Activated T-cell treated with anti-CD3 and anti-CD28 coated beads, Interleukin-2, amount 50 U/mL, for 4 hours (primary cell): ENCODE measurements at places on chromosomes 7 and 10. TPM values are rescaled to one million over a fixed set of nuclear protein-coding genes. Genes with fewer than 3 reads are reported as not detected.

GRCh38 chr7:70241536-70242175, 643.4 kb downstream of the AUTS2 start:
- DNase-seq = no peak

- DNase-seq = no peak
These were observed 39.3 kb downstream of the RAPGEF5 start for GRCh38 chr7:22317632-22318031.

GRCh38 chr10:71426058-71426605, 29.4 kb downstream of the CDH23 start:
- no peak for DNase-seq

GRCh38 chr7:617614-618538, 98.2 kb upstream of the PDGFA start:
- no peak for DNase-seq

DNA sequence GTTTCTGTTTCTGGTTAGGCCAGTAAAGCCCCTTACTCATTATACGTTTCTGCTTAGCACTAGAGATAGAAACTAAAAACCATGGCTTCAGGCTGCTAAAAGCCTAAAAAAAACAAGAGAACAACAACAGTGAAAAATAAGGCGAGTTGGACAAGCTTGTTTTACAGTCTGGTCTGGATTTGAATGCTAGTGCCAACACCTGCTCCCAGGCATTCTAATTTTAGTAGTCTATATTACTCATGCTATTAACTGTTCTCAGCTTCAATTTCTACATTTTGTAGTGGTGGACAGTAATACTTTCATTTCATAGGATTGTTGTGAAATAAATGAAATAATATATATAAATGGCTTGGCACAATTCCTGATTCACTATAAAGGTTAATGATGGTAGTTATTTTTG, 108.5 kb downstream of the HBP1 start:
- DNase-seq = no peak

DNA sequence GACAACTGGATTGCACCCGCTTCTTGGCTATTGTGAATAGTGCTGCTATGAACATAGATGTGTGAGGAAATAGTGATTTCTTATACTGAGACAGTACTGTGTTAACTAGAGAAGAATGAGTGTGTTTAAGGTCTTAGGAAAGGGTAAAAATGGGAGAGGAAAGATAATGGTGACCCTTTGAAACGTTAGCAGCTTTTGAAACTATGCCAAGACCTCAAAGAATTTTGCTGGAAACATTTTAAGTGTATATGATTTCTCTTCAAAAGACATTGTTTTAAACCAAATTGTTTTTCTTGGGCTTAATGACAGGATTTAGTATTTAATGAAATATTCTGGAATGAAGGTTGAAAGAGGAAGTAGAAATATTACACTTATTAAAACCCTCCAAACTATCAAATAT, 100.8 kb upstream of the ARHGAP21 start:
- no peak for DNase-seq

- peak; percentile 19 for DNase-seq
These were observed 51.6 kb downstream of the SMKR1 start for GRCh38 chr7:129553899-129554461.

DNA sequence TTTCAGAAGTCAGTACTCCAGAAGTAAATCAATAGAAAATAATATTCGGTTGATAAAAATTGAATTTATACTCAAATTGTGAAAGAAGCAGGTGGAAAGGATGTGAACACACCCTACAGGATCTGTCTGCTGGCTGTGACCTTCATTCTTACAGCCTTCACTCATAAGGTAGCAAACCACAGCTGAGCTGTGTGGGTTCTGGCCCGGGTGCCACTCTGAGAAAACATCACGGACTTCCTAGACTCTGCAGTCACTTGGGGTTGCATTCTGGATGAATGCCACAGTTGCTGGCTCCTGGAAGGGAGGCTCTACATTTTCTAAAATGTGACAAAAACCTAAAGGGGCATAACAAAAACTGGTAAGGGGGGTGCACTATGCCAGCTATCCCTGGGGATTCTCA, 36.0 kb upstream of the ABLIM1 start:
- no peak for DNase-seq

GRCh38 chr7:2028733-2029132, 204.0 kb downstream of the MAD1L1 start:
- no peak for DNase-seq

GRCh38 chr7:74202841-74203556, 6.8 kb upstream of the LAT2 start:
- DNase-seq = no peak

DNA sequence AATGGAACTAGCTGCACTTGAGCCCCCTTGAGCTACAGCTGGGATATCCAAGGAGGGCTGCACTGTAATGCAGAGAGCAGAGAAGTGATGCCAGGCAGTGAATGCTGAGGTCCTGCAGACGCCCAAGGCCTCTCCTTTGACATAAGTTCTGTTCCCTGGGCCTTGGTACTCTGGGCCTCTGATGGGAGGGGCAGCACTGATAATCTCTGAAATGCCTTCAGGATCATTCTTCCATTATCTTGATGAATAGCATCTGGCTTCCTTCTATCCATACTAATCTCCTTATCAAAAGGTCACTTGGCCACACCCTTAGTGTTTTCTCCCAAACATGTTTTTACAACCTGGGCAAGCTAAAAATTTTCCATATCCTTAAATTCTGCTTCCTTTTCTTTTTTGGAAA, 6.9 kb downstream of the GRB10 start:
- DNase-seq = no peak

- DNase-seq = no peak
These were observed 52.7 kb downstream of the FIGNL1 start for GRCh38 chr7:50397320-50397970.

- DNase-seq = no peak
These were observed 12.9 kb upstream of the PDGFA start for GRCh38 chr7:532379-533143.

GRCh38 chr10:79067241-79068202, 1.2 kb upstream of the ZMIZ1 start:
- peak; percentile 78 for DNase-seq

DNA sequence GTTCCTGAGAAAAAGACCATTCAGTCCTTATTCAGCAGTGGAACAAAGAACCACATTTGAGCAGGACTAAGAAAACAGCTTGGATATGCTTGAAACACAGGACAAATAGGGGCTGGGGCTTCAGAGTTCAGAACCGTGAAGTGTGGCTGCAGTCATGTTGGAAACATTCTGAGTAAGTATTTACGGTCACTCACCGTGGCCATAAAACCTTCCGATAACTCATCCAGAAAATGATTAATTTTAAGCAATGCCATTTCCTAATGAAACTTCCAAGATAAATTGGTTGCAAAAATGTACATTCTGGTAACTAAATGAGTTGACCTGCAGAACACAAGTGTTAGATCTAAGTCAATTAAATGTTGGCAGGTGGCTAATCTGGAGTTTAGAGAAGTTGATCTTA, 279.2 kb downstream of the CXCL12 start:
- no peak for DNase-seq

- no peak for DNase-seq
These were observed 362.5 kb upstream of the ZMIZ1 start for GRCh38 chr10:78706256-78706655.

DNA sequence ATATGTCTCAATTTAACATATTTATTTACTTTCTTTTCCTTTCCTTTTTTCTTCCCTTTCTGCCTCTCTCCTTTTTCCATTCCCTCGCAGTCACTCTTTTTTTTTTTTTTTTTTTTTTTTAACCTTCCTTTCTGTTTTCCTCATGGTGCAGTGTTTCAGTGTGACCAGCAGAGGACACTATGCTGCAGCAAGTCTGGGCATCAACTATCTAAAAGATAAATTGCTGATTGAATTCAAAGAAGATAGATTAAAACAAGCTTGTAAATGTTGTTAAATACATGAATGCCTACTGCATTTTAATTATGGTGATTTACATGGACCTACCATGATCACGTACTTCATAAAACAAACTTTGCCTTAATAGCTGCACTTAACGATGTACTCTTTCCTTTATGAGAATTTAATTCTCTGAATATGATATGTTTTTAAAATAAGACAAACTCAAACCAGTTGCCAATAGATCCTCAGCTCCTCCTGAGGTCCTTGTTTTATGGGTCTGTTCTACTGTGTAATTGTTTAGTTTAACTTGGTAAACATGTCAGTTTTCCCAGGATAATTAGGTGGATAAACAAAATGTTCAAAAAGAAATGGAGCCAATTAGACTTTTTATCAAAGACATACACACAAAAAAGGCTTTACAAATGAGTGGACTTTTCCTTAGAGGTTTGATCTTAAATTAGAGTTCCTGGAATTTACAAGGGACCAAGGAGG, 101.0 kb upstream of the AGR3 start:
- DNase-seq = peak; percentile 9

DNA sequence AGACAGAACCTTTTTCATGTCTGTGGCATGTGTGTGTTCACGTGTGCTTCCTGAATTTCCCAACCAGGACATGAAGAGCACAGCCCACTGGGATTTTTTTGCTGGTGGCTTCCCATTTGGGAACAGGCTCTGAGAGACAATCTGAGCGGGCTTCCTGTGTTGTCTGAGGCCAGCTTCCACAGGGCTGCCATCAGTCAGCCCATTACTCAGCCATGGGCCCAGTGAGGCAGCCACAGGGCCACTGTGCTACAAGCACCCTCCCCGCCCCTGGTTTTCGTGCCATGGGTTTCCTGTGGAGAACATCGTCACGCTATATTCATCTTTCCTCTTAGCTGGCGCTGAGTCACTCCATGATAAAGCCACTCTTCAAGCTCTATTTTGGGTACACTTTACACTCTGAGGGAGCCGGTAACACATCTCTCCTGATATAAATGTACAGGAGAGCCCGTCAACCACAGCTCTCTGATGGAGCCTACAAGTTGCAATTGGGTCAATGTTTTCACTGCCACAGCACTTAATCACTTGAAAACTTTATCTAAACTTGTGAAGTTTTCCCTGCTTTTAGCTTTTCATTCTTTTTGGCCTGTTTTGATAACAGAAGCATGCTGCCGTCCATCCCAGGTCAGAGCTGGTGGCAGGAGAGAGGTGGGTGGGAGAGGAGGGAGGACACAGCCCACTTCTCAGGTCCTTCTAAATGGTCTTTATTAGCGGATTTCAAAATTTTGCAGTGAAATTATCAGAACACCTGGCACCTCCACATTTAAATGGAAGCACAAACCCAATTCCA, 96.9 kb downstream of the HIPK2 start:
- peak; percentile 61 for DNase-seq

DNA sequence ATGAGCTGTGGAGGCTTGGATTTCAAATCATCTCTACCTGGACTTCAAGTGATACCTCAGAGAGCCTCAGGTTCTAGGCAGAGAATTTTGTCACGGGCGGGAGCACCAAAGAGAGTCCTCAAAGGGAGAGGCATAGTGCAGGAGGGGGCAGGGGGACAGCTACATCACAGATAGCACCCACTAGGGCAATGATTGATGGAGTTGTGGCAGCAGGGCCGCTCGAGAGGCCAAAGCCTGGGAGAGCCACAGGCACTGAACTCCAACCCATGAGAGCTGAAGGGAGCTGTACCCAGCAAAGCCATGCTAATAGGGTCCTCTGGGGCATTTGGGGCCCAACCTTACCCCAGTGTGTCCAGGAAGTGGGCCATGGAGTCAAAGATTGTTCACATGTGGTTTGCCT, 232.0 kb upstream of the PCDH15 start:
- DNase-seq = no peak

DNA sequence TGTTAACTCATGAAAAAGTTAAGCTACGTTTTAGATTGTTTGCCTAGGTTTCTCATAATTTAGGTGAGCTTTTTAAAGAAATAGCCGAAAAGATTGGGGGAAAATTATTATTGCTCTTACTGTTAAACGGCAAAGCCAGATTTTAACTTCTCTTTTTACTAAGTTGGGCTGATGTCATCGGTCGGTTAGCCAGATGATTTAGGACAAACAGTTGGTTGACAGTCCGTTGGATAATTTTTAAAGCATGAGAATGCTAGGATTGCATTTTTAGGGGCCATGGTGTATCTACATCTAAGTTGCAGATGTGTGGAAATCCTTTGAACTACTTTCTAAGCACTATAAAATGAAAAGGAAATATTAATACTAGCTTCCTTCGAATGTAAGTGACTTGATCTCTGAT, 280.9 kb upstream of the AKR1E2 start:
- no peak for DNase-seq

- DNase-seq = no peak
These were observed 765 bp downstream of the CELF2 start for GRCh38 chr10:11018432-11018841.

GRCh38 chr7:2482725-2483451, 6.7 kb upstream of the GRIFIN start:
- DNase-seq = no peak

GRCh38 chr10:31171402-31172083, 139.9 kb upstream of the ZNF438 start:
- DNase-seq = no peak

DNA sequence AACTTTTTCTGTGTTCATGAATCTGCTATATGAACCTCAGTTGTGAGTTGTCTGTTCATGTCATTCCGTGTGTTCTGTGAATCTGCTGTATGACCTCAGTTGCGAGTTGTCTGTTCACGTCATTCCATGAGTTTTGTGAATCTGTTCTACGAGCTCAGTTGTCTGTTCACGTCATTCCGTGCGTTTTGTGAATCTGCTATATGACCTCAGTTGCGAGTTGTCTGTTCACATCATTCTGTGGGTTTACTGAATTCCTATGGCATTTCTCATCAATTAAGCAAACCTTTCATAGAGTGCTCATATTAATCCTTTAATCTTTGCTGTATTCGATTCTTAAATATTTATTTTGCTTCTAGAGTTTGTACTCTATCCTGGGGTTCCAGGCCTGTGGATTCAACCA, 150.6 kb downstream of the DIP2C start:
- no peak for DNase-seq

DNA sequence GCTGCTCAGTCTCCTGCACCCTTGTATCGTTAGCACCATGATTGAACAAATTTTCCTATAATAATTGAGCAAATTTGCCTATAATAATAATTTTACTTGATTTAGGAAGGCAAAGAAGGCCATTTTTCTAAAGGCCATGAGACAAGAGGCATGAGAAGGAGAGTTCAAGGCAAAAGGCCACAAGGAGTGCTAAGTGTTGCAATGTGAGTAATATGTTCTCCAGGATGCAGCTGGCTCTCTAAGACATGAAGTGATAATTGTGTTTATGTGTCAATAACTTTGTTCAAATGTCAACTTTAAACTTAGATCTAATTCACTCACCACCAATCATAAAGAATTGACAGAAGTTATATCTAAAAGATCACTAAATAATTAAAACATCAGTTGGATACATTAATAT, 53.8 kb downstream of the SGCE start:
- no peak for DNase-seq

The NFE2L3 gene
- 53.7 TPM for total RNA-seq

The GFRA1 gene
- 0.03 TPM for total RNA-seq

The LRRC18 gene
- total RNA-seq = not detected

The GPER1 gene
- total RNA-seq = 0.08 TPM

The CHAT gene
- total RNA-seq = not detected

The GSTO2 gene
- 1.1 TPM for total RNA-seq

The IRF5 gene
- 8.4 TPM for total RNA-seq

The CYP3A5 gene
- total RNA-seq = 0.20 TPM

The SLC13A1 gene
- total RNA-seq = not detected

The DPY19L1 gene
- 7.4 TPM for total RNA-seq

The SPDYE16 gene
- total RNA-seq = 0.24 TPM

The AMPH gene
- total RNA-seq = not detected

The MET gene
- total RNA-seq = 0.92 TPM

The MTG1 gene
- 68.1 TPM for total RNA-seq

The CALML3 gene
- not detected for total RNA-seq

The SPDYE5 gene
- total RNA-seq = not detected

The ANKRD61 gene
- total RNA-seq = 0.32 TPM

The GPR15LG gene
- not detected for total RNA-seq
